ENCODE measurements at places on chromosomes 12 and 14. TPM values are rescaled to one million over a fixed set of nuclear protein-coding genes. Genes with fewer than 3 reads are reported as not detected.
A peak's percentile ranks its signal among the peaks of the same experiment; 100 is the strongest.

The KRT85 gene
- not detected for total RNA-seq

DNA sequence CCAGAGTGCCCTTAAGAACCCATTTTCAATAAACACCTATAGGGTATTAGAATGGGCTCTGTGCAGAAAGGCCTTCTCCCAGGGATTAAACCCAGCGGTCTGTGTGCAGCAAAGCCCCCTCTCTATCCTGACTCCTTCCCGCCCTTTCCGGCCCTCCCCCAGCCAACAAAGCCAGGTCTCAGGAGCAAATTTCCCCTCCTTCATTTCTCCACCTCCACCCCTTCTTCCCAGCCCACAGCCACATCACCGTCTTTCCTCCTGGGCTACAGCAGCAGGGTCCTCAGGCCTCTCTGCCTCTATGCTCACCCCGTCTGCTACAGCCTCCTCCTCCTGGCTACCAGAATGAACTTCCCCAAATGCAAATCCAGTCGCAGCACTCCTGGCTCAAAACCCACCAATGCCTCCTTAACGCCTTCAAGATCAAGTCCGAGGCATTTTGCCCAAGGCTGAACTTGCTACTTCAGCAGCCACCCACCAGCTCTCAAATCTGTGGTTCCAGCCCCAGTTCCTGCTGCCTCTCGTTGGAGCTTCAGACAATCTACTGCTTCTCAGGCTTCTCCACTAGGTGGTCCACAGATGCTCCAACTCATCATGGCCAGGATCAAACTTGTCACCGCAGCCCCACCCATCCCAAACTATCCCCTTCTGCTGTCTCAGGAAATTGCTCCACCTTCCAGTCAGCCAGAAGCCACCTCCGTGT is 134.8 kb downstream of the BCL11B start:
- DNase-seq, result no peak

- no peak for DNase-seq
Observed at GRCh38 chr12:79949098-79949497, 14.2 kb upstream of the PPP1R12A start.

- DNase-seq, result peak; percentile 61
Observed at GRCh38 chr14:71590131-71590530, 342.1 kb upstream of the RGS6 start.

All from G401 (cell line).